SW480 (cell line): ENCODE measurements at places on chromosomes 2 and 18.

DNA sequence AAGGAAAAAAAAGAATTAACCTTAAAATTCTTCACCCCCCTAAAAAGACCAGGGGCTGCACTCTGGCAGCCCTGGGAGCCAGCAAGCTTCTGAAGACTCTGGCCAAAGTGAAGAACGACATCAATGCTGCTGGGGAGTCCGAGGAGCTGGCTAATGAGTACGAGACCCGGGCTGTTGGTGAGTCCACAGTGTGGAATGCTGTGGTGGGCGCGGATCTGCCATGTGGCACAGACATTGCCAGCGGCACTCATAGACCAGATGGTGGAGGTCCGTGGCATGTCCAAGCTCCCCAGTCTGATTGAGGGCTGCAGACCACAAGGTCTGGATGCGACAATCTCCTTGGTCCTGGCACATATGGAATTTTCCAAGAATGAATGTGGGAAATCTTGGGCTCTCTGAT is 47.4 kb downstream of the TRPM8 start:
- peak; percentile 37 for DNase-seq

GRCh38 chr2:65424391-65424790 is 8.0 kb downstream of the SPRED2 start:
- no peak for DNase-seq

DNA sequence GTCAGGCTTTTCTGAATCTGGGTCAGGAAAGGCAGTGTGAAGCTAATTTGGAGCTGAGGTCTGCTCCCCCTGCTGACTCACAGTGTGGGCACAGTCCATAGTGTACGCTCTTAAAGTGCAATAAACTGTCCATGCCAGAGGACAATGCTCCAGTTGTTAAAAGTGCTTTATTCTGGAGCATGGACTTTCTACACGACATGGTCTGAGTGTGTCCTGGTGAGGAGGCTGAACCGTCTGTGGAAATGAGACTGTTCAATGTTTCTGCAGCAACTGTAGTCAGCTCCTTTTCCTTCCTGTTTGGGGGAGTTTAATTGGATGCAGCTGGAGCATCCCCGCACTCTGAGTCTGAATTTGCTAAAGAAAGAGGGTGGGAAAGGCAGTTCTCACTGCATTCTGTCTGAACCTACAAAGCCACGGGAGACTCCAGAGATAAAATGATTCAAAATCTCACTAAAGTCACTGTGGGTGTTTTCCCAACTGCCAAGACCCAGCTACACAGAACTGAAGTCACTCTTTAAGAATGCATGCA is 110.2 kb upstream of the TRIB2 start:
- peak; percentile 64 for DNase-seq

DNA sequence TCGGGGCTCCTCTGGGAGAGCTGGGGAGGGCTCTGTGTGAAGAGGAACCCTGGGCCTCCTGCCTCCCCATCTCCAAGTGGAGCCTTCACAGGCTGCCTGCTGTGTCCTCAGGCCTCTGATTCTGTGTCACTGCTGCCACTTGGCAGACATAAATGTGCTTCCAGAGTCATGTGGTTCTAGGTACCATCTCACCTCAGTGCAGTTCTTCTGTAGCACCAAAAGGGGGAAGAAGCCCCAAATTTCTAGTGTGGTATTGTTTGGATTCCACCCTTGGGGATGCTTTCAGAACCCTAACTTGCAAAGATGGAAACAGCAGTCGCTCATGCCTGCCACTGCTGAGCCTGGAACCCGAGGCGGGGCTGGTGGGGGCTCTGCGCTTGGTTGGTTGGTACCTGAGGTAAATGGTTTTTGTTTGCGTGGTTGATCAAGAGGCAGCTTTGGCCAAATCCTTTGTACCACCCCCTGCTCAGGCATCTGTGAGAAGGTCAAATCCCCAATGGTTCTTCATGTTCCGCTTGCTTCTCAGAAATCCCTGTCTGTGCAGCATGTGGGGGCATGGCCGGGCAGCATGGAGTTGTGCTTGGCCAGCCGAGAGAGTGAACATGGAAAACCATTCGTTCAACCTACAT is 27.5 kb downstream of the COA5 start:
- DNase-seq = no peak

- peak; percentile 28 for DNase-seq
Observed at GRCh38 chr18:25896178-25896780, 194.1 kb downstream of the SS18 start.

- DNase-seq = no peak
Observed at GRCh38 chr2:14967729-14968128, 335.2 kb downstream of the LRATD1 start.

- no peak for DNase-seq
Observed at GRCh38 chr2:11784747-11785610, 38.5 kb downstream of the LPIN1 start.

DNA sequence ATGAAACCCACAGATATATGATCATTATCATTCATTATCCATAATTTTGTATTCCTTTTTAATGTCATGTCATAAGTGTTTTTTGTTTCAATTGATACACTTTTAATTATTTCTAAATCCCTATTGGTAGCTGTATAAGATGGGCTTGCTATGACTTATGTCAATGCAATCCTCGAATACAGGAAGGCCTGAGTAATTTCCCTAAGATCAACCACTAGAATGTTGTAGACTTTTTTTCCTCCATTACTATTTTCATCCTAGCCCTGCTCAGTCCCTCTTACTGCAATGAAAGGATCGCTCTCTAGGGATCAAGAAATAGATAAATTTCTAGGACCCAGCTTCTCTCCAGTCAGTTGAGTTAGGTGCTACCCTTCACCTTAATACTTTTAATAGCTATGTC is 186.3 kb downstream of the KCNE4 start:
- no peak for DNase-seq

- DNase-seq = no peak
Observed at GRCh38 chr18:9726175-9726574, 18.1 kb downstream of the RAB31 start.

- DNase-seq = no peak
Observed at GRCh38 chr2:31258351-31258750, 24.4 kb downstream of the EHD3 start.

GRCh38 chr2:65647249-65647842 is 214.9 kb upstream of the SPRED2 start:
- DNase-seq = no peak
